ENCODE measurements at places on chromosomes 1 and 21.

- DNase-seq, result no peak
These were observed 35.7 kb upstream of the PLA2G4A start for GRCh38 chr1:186792870-186793581.

- no peak for DNase-seq
These were observed 49.8 kb upstream of the MTF2 start for GRCh38 chr1:93029317-93029716.

- no peak for DNase-seq
These were observed 2.0 kb upstream of the ANKRD35 start for GRCh38 chr1:145887631-145888030.

GRCh38 chr1:162756523-162756922 lies 34.0 kb upstream of the HSD17B7 start:
- DNase-seq, result no peak

DNA sequence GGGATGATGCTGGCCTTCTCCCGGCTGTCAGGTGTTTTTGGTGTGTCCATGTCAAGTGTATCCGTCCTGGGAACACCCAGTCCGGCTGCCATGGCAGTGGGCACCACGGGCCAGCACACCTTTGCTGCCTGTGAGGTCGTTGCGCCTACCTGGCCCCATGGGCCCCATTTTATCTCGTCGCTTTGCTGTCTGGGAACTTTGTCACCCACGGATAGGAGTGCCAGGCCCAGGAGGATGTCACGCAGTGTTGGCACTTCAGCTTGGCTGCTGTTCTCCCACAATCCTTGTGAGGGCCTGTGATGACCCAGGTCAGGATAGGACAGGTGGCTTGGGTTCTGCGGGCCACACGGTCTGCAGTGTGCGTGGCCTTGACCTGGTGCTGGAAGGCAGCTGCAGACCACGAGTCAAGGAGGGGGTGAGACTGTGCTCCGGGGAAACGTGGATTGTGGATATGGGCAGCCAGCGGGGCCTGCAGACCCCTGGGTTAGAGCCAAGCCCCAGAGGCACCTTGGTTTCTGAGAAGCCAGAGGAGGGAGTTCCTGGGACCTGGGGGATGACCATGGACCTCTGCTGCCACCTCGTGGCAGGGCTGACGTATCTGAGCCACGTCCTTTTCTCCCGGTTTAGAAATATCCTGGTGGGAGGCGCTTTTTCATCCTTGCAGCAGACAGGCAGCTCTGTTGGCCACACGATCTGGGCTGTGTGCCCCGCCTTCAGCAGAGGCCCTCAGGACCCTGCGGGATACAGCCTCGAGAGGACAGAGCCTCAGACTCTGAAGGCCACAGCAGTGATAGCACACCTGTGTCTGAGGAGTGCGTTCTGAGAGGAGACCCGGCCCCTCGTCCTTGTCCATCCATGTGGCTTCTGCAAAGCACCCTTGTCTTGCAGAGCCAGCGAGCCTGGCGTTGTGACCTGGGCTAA lies 161.1 kb upstream of the COL6A1 start:
- peak; percentile 86 for DNase-seq

GRCh38 chr1:161836018-161836417 lies 69.9 kb downstream of the ATF6 start:
- no peak for DNase-seq

DNA sequence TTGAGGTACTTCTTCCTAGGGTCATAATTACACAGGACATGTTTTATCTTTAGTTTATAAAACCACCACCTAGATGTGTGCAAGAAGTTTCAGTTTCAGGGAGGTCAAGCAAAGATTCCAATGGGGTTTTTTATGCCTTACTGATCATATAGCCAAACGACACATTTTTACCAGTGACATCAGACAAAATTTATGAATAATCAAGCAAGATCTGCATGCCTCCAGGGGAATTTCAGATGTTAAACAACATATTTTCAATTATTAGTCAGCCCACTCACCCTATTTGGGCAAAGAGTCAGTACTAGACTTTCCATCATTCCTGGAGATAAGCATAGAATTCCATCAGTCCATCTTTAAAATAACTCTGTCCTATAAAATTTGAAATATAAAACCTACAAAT lies 867.4 kb downstream of the KCNT2 start:
- DNase-seq, result no peak

DNA sequence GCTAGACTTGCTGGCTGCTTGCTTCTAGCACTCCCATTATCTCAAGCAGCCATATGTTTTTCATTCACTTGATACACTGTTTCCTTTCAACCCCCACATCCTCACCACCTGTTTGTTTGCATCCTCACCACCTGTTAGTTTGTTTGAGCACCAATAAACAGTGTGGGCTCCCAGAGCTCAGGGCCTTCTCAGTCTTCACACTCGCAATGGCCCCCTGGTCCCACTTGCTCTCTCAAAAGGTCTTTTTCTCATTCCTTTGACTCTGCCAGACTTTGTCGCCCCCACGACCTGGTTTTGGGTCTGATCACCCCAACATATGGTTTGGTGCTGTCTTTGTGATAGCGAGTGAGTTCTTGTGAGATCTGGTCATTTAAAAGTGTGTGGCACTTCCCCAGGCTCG lies 6.2 kb upstream of the PADI4 start:
- no peak for DNase-seq

DNA sequence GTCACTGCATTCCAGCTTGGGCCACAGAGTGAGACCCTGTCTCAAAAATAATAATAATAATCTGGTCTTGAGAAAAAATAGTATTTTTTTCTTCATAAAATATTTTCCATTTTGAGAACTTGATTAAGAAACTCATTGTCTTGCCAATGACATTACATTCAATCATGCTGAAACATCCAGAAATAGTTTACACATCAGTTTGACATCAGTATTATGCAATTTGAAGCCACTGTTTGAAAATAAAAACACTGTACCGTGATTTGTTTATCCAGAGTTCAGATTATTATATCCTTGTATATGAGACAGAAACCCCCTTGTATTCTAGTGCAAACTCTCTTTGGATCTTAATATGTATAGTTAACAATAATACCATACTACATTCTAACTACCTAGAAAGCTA lies 6.9 kb downstream of the FMO2 start:
- DNase-seq, result no peak

DNA sequence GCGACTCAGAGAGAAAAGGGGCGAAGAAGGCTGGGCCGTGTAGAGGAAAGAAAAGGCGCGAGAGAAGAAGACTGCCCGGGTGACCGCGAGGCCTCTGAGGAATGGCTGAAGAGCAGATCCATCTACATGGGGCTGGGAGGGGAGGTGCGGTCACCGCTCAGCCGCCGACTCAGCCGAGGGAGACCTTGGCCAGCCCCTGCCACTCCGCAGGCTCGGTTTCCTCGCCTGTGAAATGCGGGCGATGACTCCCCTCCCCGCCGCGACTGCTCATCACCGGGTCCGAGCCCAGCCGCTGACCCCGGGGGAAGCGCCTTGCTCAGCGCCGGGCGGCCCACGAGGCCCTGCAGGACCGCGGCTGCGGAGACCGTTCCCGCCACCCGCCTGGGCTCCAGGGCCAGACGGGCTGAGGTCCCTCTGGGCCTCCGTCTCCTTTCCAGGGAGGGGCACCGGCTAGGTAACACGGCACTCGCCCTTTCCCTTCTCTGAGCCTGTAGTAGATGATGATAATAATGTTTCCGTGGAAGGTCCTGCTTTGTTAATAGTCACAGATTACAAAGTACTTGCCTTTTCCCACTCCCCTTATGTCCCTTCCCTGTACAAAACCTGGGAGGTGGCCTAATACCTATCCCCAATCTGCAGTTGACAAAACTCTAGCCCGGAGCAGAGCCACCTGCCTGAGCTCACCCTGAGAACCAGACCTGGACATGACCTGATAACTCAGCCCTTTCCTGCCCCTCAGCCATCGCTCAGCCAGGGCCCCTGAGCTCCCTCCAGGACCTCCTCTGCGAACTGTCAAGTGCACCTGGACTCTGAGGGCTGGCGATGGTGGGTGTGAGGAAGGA lies 1.6 kb upstream of the BSND start:
- no peak for DNase-seq

DNA sequence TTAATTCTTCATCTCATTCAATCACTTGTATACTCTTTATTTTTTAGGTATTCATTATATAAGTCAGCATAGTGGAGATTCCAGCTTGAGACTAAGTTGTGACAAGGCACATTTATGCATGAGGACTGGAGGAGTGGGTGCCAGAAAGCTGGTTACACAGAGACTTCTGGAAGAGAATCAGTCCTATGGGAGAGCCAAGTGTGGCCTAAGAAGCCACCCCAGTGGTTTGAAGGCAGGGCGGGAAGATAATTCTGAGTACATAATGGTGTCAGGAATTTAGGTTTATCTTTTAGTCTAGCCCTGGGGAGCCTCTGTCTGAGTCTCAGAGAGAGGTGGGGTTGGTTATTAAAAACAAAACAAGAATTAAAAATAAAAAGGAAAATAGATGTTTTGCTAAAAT lies 83.0 kb downstream of the SPAG17 start:
- DNase-seq, result no peak

DNA sequence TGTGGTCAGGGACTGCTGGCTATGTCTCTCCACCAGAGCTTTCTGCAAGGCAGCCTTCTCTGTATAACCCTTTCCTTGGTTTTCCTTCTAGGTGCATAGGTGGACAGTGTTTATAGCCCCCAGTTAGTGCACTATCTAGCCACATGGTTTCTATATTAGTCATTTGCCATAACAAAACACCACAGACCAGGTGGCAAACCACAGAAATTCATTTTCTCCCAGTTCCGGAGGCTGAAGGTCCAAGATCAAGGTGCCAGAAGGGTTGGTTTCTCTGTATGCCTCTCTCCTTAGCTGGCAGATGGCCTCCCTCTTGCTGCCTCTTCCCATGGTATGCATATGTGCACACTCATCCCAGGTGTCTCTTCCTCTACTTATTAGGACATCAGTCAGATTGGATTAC lies 106.4 kb downstream of the KAZN start:
- DNase-seq, result no peak

GRCh38 chr1:222642468-222642867 lies 24.6 kb downstream of the MIA3 start:
- DNase-seq, result no peak

GRCh38 chr1:201307231-201307630 lies 23.9 kb downstream of the PKP1 start:
- DNase-seq, result no peak

- no peak for DNase-seq
These were observed 29.2 kb upstream of the CD84 start for GRCh38 chr1:160608514-160608913.

GRCh38 chr1:109796484-109797302 lies 33.0 kb upstream of the EPS8L3 start:
- DNase-seq, result no peak

DNA sequence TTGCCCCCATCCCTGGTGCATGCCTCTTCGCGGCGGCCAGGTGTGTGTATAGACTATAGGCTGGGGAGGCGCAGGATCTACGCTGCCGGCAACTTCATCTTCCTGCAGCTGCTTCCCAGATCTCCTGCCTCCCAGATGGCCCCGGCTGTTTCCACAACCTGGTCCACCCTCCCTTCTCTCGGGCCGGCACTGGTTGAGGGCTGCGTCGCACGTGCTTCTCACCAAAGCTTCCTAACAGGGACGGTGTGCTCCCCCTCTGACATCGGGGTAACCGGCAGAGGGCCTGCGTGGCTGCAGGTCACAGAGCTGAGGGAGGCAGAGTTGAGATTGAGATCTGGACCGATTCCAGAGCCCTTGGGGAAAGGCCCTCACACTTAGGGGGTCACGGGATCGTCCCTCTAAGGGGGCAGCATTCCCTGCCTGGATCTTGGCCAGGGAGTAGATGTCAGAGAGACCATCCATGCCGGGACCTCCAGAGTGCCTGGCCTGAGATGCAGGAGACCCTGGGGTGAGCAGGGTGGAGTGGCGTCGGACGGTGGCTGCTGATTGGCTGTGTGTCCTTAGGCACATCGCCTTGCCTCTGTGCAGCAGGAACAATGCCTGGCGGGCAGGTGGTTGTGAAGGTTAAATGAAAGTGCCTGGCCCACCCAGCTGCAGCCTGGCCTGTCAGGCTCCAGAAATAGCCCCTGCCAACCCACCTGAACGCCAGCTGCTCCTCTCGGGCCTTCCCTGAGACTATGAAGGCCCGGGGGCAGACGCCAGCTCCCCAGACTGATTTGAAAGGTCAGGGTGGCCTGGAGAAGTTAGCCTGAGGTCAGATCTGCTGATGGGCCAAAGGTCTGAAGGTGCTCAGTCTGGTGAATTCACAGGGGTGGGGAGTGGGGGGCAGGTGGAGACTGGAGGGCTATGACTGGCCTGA lies 6.1 kb upstream of the MASP2 start:
- DNase-seq, result no peak

GRCh38 chr1:156642265-156643048 lies 540 bp downstream of the BCAN start:
- no peak for DNase-seq

GRCh38 chr1:94335950-94336349 lies 82.2 kb upstream of the ABCD3 start:
- DNase-seq, result peak; percentile 70

DNA sequence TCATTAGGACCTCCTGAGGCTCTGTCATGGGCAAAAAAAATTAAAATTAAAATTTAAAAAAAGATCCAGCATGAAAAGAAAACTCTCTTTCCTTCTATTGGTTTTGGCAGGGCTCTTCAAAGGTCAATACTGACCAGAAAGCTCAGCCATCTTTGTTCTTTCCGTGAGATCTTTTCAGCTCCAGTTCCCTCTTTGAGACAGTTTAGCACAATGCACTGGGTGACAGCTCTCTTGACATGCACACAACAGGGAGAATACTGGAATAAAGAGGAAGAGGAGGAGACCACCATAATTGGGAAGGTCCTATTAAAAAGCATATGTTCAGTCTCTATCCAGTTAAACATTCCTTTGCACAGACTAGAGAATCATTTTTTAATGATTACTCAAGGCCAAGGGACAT lies 6.3 kb downstream of the LIX1L start:
- no peak for DNase-seq

DNA sequence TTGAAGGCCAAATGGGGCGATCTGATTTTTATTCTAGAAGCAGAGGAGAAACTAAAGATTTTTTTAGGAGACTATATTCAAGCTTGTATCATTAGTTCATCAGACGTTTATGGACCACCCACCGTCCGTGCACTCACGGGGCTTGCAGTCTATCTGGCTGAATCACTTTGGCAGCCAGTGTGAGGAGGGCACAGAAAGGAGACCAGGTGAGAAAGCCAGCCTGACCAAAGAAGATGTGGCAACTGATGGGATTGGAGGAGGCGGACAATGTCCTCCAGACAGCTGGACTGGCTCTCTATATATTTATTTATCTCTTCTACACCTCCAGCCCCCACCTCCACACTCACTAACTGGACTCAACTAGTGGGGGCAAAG lies 822 bp upstream of the ELOVL1 start:
- DNase-seq, result no peak

GRCh38 chr21:46189213-46189958 lies 5.1 kb upstream of the SPATC1L start:
- no peak for DNase-seq

GRCh38 chr1:112594208-112594876 lies 24.6 kb downstream of the ST7L start:
- DNase-seq, result no peak

DNA sequence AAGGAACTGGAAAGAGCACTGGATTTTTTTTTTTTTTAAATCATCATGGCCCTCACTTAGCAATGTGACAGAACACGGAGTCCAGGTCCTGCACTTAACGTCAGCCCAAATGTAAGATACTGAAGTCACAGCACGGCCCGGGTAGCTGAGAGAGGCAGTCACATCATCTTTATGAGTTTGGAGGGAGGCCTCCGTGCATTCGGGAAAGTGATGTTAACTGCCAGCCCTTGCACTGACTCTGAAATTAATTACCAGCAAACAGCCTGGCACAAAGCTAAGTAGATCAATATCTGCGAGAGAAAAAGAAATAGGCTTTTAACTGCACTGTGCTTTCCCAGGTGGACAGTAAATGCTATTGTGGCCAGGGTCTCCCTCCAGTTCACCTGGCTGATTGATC lies 109.5 kb upstream of the ADAR start:
- DNase-seq, result no peak

Measured in neuronal stem cell (in vitro differentiated cells).